ENCODE measurements at places on chromosomes 5 and 9.
A peak's percentile ranks its signal among the peaks of the same experiment; 100 is the strongest.

GRCh38 chr5:137075163-137075970 is 423.8 kb downstream of the SPOCK1 start:
- DNase-seq, result no peak

GRCh38 chr9:121277518-121278295 is 9.7 kb downstream of the GSN start:
- DNase-seq, result no peak

- DNase-seq, result no peak
These were observed 22.3 kb downstream of the LPAR1 start for GRCh38 chr9:111016016-111016415.

DNA sequence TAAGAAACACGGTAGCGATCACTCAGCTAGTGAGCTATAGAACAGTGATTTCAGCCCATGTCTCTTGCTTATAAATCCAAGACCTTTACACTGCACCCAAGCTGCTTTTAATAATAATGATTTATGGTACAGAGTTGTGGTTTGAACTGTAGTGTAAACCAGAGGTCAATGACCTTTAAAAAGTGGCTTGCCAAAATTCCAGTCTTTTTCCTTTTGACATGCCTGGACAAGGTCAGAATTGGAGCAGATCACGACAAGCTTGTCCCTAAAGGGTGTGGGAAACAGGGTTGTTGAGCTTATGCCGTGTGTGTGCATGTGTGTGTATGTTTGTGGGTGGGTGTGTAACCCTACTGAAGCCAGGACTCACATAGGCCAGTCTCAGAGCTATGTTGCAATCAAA is 225.3 kb upstream of the CLINT1 start:
- DNase-seq, result no peak

DNA sequence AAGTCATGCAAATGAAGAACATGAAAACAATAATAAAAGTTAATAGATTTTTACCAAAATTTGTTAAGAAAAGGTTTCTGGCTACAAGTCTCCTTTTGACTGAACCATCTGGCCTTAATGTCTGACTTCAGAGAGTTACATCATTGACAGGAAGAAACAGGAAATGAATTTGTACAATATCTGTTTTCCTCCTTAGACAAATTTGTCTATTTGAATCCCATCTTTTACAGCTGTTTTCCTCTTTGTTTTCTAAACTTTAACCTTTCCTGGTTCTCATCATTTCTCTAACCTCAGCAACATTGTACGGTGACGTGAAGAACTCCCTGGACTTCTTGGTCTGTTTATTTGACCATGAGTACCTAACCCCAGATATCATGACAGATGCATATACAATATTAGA is 567.5 kb upstream of the RIOK2 start:
- DNase-seq, result no peak

GRCh38 chr5:44292736-44293135 is 96.5 kb downstream of the FGF10 start:
- no peak for DNase-seq

- peak; percentile 7 for DNase-seq
These were observed 599 bp downstream of the RAD1 start for GRCh38 chr5:34914671-34915138.

DNA sequence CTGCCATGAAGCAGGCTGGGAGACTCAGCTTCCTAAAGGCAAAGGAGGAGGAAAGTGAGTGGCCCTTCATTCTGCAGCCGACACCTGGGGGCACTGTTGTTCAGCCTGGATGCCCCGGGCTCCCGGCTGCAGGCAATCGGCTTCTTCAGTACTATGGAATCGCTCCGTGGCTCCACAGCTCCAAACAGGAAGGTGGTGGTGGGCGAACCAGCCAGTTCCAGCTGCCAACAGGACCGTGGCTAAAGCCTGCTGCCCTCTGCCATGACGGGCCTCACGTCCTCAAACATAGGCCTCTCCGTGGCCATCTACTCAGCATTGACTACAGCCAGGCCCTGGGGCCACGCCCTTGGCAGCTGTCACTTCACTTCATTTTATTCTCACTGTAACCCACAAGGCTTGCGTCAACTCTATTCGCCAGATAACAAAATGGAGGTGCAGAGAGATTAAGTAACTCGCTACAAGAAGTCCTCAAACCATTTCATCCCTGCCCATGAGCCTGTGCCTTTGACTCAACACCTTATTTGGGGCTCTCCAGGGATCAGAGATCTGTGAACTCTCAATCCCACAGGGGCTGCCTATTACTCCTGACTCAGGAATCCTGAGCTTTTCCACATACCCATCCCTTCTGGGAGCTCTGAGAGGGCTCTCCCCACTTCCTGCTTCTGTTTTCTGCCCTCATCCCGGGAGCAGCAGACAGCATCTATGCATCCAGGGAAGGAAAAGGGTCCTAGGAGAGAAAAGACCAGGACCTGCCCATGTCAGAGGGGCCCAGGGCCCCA is 38.0 kb downstream of the PAX5 start:
- peak; percentile 64 for DNase-seq

GRCh38 chr9:112352209-112352608 is 18.8 kb upstream of the PTBP3 start:
- no peak for DNase-seq
